ENCODE measurements at places on chromosomes 4 and X.
A peak's percentile ranks its signal among the peaks of the same experiment; 100 is the strongest.

GRCh38 chr4:89511776-89512175 lies 204.2 kb upstream of the GPRIN3 start:
- no peak for DNase-seq

GRCh38 chrX:10744007-10744406 lies 123.6 kb upstream of the MID1 start:
- no peak for DNase-seq

DNA sequence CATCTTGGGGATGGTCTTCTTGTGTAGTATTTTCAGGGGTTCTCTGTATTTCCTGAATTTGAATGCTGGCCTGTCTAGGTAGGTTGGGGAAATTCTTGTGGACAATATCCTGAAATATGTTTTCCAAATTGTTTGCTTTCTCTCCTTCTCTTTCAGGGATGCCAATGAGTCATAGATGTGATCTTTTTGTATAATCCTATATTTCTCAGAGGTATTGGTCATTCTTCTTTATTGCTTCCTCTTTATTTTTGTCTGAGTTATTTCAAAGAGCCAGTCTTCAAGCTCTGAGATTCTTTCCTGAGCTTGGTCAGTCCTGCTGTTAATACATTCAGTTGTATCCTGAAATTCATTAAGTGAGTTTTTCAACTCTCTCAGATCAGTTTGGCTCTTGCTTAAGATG lies 73.1 kb downstream of the MAMLD1 start:
- no peak for DNase-seq

DNA sequence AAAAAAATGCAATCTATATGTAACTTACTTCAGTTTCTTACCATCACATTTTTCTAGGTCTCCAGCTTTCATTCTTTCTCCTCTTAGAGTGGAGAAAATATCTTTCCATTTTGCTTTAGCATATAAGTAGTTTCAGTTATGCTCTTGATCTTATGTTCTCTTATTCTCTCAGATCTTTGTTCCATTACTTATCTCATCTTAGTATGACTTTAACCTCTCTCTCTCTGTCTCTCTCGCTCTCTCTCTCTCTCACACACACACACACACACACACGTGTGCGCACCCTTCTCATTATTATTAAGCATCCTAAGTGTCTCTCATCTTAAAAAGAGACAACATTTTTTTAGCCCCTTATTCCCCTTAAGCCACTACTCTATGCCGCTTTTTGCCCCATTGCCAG lies 92.8 kb downstream of the FAAH2 start:
- DNase-seq, result no peak

DNA sequence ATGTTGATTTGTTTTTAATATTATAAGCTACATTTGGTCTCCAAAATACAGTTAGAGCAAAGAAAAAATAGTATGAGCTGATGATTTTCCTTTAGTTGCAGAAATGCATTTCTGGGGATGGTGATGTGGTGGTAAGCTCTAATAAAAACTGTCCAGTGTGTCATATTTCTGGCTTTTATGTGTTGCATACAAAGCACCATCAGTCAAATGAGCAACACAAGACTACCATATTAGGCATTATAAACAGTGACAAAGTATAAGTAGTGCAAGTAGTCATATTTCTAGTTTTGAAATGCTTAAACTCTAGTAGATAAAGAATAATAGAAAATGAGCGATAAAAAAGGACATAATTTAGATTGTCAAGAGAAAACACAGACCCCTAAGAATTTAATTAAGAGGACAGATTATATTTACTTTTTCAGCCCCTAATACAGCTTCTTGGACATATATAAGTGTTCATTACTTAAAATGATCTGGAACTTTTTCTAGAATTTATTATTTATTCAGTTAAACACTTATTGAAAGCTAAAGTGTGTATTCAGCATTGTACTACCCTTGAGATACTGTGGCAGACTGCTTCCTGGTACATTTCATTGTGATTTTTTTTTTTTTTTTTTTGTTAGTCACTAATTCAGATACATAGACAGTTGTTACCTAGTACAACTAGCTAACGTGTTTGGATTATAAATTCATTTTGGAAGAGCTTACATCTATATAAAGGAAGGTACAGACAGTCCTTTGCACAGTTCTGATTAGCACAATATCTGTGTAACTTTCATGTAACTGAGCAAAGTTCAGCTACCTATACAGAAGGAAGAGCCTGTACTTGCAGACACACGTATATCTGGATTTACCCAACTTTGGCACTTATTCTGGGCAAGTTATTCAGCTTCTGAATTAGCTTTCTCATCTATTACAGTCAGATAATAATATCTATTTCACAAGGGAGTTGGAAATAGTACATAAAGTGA lies 22.3 kb downstream of the RAP1GDS1 start:
- DNase-seq, result no peak

- no peak for DNase-seq
Observed at GRCh38 chrX:24464498-24464835, 619 bp upstream of the PDK3 start.

DNA sequence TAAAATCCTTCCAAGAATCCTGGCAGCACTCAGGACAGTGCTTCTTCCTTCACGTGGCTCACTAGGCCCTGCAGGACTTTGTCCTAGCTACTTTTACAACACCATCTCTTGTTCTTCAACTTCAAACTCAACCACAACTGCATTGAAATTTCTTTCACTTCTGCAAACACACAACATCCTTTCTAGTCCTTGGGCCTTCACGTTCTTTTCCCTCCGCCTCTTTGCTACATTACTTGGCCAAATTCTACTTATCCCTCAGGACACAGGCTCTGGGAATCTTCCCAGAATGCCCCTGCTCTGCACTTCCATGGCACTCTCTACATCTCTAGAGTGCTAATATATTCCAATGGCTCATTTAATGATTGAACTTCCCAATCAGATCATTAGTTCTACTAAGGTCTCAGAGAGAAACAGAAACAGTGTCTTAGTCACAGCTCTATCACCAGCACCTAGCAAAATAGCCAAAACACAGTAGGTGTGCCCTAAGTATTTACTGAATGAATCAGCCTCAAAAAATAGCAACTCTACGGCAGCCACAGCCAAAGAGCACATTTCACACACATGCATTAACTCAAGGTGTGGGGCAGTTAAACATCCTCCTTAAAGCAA lies 73.3 kb downstream of the MANBA start:
- DNase-seq, result peak; percentile 36

DNA sequence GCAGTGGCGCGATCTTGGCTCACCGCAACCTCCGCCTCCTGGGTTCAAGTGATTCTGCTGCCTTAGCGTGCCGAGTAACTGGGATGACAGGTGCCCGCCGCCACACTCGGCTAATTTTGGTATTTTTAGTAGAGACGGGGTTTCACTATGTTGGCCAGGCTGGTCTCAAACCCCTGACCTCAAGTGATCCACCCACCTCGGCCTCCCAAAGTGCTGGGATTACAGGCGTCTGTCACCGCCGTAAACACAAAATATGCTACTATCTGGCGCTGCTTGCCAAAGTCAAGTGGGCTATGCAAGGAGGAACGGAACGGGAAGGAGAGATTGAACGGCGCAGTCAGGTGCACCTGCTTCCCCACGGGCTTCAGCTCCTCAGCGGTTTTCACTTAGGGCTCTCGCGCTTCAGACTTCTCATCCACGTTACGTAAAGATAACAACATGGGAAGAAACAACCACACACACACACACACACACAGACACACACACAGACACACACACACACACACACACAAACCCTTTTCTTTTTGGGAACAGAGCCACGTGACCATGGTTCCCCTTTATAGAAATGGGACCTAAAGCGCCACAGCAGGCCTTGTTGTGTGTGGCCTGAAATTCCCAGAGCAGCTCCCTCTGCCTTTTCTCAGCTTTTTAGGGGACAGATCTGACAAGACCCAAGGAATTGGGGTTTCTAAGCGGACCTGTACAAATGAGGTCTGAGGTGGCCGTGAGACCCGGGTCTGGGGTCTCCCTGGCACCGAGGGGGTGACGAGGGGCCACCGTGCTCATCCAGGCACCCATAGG lies 1.5 kb downstream of the P2RY8 start:
- DNase-seq, result peak; percentile 37

DNA sequence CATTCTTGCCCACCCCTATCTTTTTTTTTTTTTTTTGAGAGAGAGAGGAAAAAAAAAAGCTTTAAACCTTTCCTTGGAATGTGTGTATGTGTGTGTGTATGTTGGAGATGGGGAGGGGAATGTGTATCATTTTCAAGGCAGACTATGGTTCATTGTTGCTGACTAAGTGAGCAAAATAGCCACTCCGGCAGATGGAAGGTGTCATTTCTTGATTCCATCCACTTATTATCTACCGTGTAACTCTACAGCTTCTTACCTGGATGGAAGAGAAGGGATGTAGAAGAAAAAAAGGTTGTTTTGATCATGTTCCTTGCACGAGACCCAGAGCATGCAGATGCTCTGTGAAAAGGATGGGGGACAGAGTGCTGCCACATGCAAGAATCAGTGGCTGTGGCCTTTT lies 5.9 kb upstream of the GK2 start:
- DNase-seq, result no peak

- no peak for DNase-seq
Observed at GRCh38 chrX:130726661-130727060, 176.3 kb downstream of the ENOX2 start.

DNA sequence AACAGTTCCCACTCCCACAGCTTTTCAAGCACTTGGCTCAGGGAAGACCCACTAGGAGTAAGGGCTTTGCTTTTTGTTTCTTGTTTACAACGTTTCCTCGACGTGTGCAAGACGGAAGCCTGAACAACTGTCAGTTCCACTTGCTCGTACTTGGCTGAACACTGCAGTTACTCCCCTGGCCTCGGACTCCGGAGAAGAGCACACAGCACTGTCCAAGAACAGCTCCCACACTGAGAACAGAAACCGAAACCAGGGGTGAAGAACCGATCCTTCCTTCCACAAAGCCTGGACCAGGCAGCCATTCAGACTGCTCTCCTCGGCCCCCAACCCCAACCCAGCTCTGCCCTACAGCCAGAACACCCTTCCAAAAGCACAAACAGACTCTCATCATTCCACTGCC lies 25.5 kb downstream of the IRF2 start:
- peak; percentile 87 for DNase-seq

DNA sequence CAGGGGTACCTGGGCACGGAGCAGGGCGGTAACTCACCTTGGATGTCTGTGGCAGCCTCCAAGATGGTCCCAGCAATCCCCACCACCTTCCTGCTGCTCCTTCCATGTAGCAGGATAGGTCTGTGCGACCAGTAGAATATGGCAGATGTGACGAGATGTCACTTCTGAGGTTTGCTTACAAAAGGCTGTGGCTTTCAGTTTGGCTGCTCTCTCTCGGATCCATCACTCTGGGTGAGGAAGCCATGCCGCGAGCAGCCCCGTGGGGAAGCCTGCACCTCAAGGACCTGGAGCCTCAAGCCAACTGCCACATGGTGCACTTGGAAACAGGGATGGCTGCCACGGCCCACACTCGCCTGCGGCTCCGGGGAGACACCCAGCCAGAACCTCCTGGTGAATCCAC lies 37.6 kb downstream of the WFS1 start:
- no peak for DNase-seq

DNA sequence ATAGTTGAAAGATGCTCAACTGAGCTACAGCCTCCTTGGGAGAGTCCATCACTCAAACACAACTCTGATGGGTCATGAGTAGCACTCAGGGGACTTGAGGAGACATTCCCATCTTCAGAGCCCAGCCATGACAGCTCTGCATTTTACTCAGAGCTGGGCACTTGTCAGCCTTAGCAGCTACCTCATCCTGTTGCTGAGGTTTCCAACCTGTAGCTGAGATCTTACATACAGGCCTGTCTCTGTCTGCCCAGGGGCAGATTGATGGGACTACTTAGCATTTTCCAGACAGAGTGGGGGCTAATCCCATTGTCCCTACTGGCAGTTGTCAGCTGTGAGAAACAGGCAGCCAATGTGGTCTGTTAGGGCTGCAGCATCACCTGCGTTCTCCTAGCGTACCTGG lies 3.5 kb downstream of the FHDC1 start:
- DNase-seq, result no peak

- DNase-seq, result no peak
Observed at GRCh38 chr4:37388681-37389365, 144.3 kb downstream of the NWD2 start.

GRCh38 chrX:2584251-2585157 lies 83.7 kb upstream of the DHRSX start:
- no peak for DNase-seq

DNA sequence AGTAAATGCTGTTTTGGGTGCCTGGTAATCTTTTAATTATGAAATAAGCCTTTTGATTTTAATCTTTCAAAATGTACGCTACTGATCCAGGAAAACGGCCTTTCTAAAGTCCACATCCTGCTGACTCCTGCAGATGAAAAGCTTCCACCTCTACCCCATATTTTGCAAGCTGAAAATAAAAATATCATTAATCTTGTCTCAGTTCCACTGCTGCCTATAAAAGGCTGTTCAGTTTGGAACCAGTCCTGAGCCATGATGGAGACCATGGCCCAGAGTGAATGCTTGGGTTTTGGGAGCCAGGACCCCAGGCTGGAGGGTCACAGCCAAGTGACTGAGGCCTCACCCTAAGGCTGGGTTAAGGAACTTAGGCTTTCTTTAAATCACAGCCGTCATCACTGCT lies 110.8 kb downstream of the AFF1 start:
- DNase-seq, result no peak

GRCh38 chrX:152929898-152930297 lies 32.0 kb downstream of the ZNF185 start:
- DNase-seq, result no peak
